ENCODE measurements at places on chromosomes 13 and 19.

DNA sequence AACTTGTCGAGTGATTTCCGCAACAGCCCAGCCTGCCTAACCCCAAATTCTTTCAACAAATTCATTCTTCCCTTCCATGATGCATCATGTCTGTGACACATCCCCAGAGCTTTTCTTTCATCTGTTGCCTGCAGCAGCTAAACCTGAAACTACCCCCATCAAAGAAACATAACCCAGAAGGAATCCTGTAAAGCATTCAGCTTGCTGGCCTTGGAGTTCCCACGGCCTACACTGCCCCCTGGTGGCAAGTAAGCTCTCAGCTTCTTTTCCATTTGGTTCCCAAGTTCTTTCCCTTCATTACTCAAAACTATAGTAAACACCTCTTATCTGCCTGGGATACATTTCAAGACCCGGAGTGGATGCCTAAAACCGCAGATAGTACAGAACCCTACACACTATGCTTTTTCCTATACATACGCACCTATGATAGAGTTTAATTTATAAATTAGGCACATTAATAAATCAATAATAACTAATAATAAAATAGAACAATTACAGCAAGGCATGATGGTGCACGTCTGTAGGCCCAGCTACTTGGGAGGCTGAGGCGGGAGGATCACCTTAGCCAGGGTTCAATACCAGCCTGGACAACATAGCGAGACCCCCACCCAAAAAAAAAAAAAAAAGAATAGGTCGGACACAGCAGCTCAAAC, 7.4 kb downstream of the ETHE1 start:
- DNase-seq: peak; percentile 18

DNA sequence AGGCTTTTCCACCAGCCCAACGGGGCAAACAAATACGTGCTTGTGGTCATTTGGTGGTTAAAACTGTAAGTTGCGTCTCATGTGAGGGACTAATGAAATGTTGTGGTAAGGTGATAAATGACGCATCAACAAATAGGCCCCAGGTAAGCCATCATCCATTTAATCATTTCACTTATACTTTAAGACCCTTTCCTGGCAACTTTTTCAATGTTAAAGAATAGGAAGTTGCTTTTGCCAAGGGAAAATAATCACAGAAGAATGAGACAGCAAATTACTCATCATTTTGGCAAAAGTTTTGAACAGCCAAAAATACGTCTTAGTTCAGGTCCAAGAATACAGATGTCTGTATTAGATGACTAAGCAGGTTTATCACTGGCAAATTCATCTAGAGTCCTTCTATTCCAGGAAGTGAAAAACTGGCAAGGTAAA, 660.4 kb downstream of the SLITRK1 start:
- no peak for DNase-seq

- DNase-seq: peak; percentile 31
Observed at GRCh38 chr13:21673789-21674489, 3.1 kb downstream of the FGF9 start.

DNA sequence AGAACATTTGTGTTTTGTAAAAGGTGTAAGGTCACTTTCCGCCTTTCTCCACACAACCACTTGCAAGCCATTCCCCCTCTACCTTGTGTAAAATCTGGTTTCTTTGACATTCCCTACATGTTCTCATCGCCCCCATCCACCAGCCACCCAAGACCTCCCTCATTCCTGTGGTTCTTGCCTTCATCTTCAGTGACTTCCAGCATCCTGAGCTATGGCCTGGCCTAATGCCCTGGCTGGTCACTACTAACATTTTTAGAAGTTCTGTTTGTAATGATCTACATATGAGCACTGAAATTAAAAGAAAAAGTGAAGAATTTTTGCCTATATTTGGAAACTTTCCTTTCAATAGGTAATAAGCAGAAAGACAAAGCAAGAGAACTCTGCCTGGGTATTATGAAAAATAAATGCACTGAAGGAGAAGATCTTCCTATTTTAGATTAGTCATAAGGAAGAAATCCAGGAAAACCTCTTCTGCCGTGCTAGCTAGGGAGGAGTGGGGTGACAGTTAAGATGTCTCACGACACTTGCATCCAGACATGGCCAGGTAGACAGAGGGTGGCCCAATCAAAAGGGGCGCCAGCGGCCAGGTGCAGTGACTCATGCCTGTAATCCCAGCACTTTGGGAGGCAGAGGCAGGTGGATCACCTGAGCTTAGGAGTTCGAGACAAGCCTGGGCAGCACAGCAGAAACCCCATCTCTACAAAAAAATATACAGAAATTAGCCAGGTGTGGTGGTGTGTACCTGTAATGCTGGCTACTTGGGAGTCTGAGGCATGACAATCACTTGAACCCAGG, 28.1 kb upstream of the MPHOSPH8 start:
- DNase-seq: no peak

DNA sequence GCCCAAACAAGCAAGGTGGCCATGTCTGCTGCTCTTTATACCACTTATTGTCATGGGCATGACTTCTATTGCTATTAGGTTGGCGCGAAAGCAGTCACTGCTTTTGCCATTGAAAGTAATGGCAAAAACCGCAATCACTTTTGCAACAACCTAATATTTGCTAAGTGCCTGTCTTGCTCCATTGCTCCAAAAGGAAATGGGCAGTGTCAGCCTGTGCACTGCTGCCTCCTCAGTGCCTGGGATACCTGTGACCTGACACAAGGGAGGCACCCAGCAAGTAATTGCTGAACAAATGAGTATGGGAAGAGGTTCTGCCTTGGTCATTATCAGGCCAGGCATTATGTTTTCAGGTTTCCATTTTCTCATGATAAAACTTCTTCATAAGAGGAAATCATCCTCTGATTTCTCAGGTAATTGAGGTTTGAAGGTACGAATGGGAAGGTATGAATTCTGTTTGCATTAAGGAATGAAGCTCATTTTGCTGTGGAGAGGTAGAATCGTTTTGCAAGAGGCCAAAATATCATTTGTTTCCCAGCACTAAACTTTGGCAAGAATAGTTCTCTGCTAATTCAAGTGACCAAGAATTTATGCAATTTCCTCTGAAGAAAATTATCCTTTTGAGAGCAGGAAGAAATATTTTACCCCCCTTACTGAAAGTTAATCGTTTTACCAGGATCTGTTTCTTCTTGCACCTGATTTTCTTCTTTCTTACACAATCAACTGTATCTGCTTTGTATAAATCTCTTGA, 128.4 kb upstream of the SPRY2 start:
- DNase-seq: no peak
